ENCODE measurements at places on chromosomes 6 and 20.
A peak's percentile ranks its signal among the peaks of the same experiment; 100 is the strongest.

GRCh38 chr6:105483492-105483891 is 80.6 kb upstream of the PREP start:
- DNase-seq, result no peak

GRCh38 chr20:32234135-32234808 is 26.6 kb downstream of the POFUT1 start:
- DNase-seq, result no peak

DNA sequence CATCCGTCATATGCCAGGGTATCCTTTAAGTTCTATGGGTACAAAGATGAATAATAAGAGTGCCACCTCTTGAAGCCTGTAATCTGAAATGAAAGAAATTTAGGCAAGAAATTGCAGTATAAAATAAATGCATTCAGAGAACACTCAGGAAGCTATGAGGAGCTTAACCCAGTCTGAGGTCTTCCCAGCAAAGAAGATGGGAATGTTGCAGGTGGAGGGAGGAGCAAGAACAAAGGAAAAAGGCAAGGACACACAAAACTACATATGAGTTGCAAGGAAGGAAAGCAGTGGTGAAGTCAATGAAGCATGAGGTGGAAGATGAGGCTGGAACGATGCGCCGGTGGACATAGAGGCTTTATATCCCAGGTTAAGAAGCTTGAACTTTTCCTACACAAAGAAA is 67.0 kb upstream of the DST start:
- DNase-seq, result no peak

GRCh38 chr20:12372557-12372956 is 454.9 kb downstream of the BTBD3 start:
- DNase-seq, result no peak

- DNase-seq, result peak; percentile 41
Observed at GRCh38 chr6:24357336-24358218, at the start of gene DCDC2. Gene DCDC2, minus strand, starts transcription at chr6:24358059. Its CDS starts 309 bp downstream, at chr6:24357750.

- DNase-seq, result no peak
Observed at GRCh38 chr20:7285918-7286556, 518.6 kb downstream of the BMP2 start.

DNA sequence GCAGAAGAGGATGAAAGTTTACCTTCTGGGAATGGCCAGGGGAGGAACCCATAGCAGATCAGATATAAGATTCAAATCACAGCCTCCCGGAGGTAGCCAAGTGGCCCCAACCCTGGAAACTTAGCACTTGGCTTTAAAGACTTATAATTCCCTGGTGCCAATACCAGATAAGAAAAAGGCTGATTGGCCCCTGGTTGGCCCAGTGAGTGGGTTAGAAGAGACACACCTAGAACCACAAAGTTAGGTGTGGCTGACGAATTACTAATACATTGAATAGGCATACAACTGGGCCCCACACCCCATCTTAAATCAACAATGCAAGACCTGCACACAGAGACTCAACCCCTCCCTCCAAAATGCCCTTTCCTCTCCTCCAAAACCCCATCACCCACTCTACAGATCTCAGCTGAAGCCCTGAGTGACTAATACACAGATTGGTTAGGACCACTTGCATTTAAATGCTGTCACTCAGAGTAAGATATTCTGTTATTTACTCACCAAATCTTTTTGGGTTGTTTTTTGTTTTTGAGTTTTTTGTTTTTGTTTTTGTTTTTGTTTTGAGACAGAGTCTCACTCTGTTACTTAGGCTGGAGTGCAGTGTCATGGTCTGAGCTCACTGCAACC is 315.4 kb upstream of the JARID2 start:
- DNase-seq, result no peak

- DNase-seq, result peak; percentile 40
Observed at GRCh38 chr6:158648682-158649131, 1.1 kb upstream of the SYTL3 start.

DNA sequence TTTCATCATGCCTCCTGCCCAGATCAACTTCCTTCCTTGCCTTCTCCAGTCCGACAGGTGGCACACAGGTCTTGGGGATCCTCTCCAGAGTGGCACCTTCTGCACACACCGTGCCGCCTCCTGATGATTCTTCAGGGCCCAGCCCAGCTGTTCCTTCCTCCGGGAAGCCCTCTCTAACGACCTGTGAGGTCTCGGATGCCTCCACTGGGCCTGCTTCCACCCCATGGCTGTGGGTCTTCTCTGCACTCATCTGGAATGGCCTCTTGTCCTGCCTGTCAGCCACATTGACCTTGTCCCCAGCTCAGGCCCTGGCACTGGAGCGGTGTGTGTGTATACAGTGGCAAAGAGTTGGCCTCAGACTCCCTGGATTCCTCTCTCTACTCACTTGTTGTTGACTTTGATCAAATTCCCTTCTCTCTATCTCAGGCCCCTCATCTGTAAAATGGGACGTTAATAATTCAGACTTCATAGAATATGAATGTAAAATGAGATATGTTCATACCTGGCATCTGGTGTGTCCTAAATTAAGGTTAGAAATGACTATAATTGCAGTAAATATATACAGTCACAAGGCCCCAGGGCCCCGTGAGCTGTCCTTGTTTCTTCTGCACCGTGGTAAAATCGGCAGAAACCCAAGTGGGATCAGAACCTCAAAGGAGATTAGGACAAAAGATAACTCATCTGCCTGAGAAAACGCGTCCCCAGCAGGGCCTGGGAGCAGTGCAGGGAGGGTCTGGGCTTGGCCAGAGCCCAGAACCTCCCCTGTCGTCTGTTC is 1.5 kb downstream of the FAM210B start:
- no peak for DNase-seq

GRCh38 chr20:49775229-49775693 is 37.4 kb upstream of the SLC9A8 start:
- no peak for DNase-seq

GRCh38 chr6:168524571-168525001 is 83.6 kb downstream of the SMOC2 start:
- DNase-seq, result no peak

GRCh38 chr6:70241991-70242420 is 60.9 kb downstream of the COL9A1 start:
- DNase-seq, result no peak

DNA sequence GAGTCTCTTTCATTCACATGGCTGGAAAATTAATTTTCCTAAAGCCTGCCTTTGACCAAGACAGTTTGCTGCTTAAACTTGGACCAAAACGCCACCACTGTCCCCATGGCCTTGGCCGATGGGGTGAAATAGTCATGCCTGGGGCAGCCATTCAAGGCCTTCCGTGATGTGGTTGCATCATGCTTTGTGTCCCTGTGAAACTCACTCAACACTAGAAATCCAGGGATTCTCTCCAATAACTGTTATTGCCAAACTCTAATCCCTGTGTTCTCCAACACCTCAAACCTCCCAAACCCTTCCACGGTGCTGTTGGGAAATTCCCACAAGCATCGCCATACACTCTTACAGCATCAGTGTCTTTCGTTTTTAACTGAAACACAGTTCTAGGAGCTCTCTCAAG is 1.4 kb upstream of the TXNDC5 start:
- no peak for DNase-seq

DNA sequence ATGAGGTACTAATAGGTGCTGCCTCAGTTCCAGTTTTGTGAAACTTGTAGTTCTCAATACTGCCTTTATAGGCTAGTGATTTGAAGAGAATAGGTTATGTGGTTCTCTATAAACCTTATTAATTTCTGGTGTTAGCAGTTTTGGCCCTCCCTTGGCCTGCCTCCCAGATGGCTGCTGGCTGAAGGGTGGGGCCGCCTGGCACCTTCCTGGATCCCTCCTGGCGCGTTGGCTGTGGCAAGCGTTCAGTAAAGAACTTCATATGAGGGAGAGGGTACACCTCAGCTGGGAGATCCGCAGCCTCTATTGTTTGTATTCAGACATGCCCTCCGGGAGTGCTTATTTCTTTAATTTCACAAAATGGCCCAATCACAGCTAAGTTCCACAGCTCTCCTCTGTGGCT is 51.9 kb downstream of the FAM120B start:
- no peak for DNase-seq

DNA sequence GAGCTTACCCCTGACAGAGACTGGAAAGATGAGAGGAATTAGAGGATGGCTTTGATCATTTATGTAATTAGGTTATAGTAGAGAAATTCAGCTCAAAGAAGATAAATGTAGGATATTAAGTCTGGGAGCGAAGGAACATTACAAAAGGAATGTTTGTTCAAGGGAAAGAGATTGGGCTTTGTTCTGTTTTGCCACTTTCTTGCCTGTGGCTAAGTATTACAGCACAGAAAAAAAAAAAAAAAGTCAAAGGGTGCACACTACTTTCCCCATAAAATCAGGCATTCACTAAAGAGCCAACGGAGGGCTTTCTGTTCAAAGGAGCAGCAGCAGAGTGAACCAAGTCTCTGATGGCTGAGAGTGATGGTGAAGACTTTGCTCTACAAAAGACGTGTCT is 5.0 kb upstream of the HDDC2 start:
- no peak for DNase-seq

DNA sequence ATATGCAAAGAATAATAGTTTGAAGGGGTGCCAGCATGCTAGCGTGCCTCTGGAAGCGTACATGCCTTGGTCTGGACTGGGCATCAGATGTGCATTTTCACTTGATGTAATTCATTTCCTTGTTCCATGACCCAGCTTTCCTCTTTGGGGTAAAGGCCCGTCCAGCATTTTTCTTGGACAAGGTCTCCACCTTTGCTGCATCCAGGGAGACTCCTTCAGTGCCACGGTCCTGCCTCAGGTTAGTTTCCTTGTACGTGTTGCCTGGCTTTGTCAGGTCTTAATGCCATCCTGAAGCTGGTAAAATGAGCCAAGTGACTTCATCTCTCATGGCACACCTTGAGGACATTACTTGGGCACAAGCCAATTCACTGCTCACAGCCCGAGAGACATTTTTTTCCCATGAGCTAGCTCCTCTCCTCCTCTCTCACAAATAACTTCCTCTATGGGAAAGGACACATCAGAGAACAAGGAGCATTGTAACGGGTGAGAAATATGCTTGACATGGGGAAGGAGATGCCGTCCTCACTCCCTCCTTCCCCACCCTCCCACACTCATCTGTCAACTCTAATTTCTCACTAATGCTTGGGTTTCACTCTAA is 23.9 kb downstream of the EDN1 start:
- DNase-seq, result no peak

DNA sequence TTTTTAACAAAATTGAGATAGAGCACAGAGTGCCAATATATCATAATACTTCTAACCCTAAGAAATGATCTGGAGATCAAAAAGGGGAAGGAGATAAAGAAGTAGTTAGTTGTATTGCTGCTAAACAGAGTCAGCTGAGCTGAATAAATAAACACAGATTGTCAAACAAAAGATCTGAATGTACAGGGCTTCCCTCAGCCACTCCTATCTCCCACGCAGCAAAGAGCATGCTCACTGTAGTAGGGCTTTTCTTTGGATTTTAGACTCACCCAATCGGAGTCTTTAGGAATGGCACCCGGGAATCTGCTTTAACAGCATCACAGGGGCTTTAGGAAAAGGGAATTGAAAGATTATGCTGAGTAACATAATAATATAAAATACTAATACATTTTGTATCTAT is 222.2 kb upstream of the STXBP5 start:
- no peak for DNase-seq

GRCh38 chr6:118724211-118724610 is 72.8 kb upstream of the CEP85L start:
- peak; percentile 34 for DNase-seq

DNA sequence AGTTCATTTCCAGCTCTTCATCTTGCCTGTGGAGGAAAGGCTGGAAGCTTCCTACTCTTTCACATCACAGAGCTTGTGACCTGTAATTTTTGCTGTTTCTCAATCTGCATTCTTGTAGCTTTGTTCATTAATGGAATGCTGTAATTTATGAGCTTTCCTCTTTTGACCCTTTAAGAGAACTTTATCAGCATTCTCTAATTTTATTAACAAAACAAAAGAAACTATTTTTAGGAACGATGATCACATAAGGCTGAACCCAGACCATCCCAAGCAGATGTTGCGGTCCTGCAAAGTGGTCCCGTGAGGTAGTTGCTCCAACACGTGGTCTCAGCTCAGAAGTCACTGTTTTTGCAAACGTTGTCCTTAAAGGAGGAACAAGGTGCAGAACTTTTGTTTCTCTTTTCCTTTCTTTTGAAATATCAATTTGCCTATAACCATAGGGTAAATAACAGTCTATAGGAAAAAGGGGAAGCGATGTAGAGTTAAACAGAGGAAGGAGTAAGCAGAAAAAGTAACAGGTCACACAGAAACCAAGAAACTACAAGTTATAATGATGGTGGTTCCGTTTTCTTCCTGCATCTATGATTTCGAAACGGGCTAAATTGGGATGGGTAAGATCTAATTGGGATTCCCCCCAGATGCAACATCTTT is 121.3 kb upstream of the PHACTR1 start:
- DNase-seq, result no peak

DNA sequence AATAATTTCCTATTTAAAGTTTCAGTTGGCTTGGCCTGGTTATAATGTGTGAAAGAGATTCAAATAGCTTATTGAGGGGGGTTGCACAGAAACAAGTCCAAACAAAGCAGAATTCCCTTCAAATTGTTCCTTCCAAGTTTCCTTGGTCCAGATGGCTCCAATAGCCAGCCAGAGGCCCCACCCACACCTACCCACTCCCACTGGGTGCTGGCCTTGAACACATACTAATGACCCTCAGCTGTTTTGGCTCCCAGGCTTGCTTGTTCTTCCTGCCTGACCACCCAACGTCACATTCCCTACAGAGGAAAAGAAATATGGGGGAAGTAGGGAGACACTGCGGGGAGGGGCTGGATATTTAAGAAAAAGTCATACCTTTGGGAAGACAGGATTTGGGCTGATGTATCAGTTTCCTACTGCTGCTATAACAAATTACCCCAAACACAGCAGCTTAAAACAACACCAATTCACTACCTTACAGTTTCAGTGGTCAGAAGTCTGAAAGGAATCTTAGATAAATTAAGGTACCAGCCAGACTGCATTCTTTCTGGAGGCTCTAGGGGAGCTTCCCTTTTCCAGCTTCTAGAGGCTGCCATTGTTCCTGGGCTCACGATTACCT is 95.7 kb downstream of the COL21A1 start:
- no peak for DNase-seq

- DNase-seq, result no peak
Observed at GRCh38 chr6:1612974-1613306, 3.2 kb downstream of the FOXC1 start.

DNA sequence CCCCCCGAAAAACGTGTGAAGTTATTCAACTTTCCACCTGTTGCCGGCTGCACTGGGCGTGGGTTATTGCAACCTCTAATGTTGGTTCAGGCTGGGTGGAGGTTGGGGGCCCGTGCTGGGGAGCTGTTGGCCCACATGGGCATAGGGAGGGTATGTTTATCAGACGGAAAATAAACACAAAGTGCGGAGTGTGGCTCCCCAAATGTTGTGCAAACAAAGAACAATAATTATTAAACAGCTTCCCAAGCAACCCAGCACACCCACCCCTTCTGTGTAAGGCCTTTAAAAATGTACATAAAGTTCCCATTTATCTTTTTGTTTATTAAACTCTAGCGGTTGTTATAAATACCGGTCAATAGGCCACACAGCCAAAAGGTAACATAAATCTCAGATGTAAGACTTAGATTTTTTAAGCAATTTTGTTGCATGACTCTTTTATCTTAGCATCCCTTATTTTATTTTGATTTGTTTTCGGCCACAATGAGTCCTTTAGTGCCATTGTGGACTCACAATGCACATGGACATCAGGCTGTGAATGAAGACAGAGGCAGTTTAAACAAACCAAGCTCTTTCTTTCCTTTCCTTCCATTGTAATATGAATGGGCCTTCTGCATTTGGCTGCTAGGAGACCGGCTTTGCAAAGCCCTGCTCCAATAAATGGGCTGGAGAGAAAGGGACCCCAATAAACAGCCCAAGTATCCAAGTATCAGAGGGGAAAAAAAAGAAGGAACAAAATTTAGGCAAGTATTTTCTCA is 6.9 kb upstream of the DLL1 start:
- DNase-seq, result no peak

GRCh38 chr6:11710311-11710761 is 68.3 kb downstream of the ADTRP start:
- peak; percentile 64 for DNase-seq
